ENCODE measurements at places on chromosomes 7 and 10.

DNA sequence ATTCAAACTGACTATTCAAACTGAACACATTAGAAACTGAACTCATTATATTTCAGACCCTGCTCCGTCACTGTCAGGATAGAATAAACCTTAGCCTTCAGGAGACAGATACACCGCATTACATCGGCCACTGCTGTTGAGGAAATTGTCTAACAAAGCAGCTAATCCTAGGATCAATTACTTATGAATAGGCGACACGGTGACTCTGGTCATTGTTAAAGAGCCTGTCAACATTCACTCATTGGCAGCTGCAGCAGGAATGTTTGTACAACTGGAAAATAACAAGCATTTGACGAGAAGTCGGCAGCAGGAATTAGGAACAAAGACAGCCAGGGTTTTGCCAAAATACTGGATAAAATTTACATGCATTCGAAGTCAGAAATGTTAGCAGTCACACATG lies 112.0 kb upstream of the MKX start:
- DNase-seq = no peak

DNA sequence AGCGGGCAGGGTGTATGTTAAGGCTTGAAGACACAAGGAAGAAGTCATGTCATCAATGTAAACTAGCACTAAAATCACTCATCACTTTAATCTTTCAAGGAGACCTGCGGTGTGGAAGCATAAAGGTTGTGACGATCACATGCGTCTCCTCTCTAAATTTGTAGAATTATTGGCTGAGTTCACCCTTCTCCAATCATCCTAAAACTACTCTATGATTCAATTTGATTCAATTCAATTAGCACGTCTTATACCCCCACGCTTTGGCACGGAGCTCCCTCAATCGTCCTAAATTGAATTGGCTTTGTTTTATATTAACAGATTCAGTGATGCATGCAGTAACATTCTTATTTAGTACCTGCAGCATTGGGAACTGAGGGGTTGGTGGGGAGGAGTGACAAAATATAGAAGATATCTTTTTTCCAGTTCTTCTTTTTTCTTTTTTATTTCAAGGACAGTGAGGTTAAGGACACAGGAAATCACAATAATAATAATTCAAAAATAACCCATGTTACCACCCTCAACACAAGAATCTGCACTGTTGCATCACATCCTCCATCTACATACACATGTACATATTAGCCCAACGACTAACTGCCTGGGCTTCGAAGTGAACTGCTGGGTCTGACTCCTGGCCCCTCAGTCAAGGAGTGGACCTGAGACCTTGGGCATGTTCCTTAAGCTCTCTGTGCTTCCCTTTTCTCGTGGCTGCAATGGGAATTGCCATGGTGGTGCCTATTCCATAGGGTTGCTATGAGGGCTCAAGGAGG lies 86.5 kb downstream of the LSM5 start:
- DNase-seq = no peak

GRCh38 chr7:147428075-147428474 lies 1162.5 kb upstream of the C7orf33 start:
- no peak for DNase-seq

DNA sequence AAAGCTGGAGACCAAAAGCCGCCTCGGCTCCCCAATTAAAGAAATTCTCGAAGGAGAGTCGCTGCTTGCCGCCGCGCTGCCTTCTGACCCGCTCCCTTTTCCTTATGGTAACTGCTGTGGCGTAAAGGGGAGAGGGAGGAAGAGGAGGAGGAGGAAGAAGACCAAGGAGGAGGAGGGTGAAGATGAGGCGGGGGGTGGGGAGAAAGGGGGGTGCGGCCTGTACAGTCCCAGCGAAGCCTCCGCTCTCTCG lies 388 bp downstream of the CNOT4 start:
- no peak for DNase-seq

DNA sequence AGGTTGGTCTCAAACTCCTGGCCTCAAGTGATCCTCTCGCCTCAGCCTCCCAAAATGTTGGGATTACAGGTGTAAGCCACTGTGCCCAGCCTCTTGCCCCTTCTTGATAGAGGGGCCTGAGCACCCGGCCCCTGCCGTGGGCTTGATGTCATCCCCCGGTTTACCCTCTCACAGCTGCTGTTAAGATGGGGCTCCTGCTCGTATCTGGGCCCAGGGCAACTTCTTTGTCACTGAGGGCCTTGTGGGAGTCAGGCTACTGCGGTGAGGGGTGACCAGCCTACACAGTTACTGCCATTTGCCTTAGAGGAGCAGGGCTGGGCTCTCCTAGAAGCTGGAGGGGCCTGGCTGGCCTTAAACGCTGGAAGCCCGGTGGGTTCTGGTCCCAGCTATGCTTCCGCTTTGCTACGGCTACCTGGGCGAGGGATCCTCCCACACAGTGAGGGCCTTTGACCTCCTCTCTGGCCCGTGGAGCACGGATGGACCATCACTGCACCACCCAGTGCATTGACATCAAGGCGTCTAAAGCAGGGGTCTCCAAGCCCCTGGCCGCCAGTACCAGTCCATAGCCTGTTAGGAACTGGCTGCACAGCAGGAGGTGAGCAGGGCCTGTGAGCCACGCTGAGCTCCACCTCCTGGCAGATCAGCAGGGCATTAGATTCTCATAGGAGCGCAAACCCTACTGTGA lies 1.1 kb upstream of the TMEM130 start:
- DNase-seq = no peak

GRCh38 chr7:40799-41750 lies 151.3 kb upstream of the FAM20C start:
- no peak for DNase-seq

- no peak for DNase-seq
Observed at GRCh38 chr7:26368542-26368941, 76.9 kb downstream of the SNX10 start.

DNA sequence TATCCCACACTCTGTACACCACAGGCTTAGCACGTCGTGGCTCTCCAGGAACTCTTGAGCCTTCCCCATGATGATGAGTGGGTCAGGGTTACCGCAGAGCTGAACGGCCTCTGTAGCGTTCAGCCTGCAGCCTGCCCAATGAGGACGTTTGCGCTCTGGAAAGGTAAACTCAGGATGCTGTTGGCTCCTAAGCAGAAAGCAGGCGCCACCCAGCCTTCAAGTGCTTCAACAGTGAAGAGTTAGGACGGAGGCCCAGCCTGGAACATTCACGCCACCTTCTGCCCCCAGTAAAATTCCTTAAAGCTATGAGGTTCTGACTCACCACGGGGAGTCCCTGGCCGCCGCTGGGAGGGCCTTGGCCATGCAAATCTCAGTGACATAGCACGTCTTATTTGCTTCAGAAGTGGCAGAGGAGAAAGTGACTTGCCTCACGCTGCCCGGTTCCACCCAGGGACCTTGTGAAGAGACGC lies 161.5 kb upstream of the SH2B2 start:
- no peak for DNase-seq
